H1 (cell line): ENCODE measurements at places on chromosomes 6 and 20. TPM values are rescaled to one million over a fixed set of nuclear protein-coding genes. Genes with fewer than 3 reads are reported as not detected.

The VWA7 gene
- 1.5 and 2.1 TPM in 2 replicates for total RNA-seq

DNA sequence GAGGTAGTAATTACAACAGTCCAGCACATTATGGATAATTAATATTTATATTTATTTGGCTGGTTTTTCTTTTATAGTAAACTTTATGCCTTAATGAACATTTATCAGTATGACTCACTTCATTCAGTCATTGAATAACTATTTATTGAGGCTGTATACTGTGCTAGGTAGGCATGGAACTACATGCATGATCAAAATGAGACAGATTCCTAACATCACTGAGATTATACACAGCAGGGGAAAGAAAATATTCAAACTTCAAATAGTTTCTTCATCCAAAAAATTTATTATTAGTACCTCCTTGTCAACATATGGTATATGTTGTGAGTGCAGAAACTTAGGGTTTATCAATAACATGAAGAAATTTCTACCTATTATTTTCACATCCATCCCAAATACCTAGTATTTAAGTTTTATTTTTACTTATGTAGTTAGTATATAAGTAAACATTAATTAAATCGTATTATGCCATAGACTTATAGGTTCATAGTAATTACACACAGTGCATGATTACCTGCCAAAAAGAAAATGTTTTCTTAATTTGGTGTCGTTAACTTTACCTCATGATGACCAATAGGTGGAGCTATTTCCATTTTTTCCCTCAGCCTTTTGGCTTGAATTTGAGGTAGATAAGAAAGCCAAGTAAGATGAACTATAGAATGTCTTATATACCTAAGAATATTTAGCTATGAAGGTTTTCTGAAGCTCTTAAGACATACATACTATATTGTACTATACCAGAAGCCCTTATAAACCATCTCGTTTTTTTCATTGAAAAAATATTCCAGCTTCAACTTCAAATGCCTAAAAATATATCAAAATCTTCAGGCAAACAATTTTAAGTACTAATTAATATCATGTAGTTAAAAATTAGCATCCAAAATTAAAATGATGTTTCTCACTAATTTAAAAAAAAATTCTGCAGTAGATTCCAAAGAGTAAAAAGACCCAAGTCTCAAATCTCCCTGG, 12.5 kb upstream of the TMEM30A start:
- DNase-seq, result no peak

DNA sequence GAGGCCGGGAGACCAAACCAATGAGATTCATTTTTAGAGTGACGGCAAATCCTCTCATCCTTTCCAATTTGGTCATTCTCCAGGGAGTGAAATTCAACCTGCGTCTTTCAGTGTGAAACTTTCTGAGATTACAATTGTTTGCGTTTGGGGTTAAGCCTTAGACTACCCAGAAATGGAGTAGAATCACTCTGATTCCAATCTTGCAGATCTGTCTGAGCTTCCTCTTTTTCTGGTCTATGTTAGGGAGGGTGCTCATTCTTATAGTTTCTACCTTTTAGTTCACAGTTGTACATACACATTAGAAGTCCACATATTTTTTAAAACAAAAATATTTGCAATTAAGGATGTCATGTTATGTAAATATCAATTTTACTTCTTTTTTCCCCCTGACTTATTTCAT, 183.0 kb upstream of the PHACTR1 start:
- DNase-seq, result no peak

GRCh38 chr6:75403563-75404080, 90.0 kb downstream of the FILIP1 start:
- DNase-seq, result no peak

The EMILIN3 gene
- 3.5 and 3.8 TPM in 2 replicates for total RNA-seq

- DNase-seq, result no peak
These were observed 9.8 kb downstream of the LYRM4 start for GRCh38 chr6:5250911-5251310.

DNA sequence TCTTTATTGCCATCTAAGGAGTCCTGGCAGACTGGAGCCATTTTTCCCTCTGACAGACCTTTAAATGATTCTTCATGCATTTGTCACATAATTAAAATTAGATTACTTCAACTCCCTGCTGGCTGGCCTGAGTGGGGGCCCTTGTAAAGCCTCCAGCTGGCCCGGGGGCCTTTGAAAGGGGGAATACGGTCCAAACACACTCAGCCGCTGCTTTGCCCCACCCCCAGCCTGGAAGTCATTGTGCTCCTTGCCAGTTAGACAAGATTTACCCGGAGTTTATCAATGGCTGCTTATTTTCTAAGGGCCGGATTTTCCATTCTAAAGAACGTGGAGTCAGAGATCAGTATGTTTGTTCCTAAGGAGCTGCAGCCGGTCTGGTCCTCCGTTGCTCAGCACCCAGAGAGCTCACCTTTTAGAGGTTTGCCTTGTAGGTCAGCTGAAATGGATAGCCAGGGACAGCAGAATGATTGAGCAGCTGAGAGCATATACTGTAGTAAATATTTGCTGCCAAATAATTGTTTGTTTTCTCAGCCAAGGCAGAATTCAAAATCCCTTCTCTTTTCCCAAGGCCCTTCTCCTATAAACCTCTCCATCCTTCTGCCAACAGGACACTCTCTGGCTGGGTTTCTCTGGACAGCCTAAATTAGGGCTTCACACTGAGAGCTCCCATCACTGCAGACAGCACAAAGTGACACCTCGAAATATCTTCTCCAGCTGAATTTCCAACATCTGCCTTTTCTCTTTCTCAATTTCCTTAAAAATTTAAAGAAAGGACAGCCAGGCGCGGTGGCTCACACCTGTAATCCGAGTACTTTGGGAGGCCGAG, 68.4 kb upstream of the RBM24 start:
- no peak for DNase-seq

The PARD6B gene
- total RNA-seq, result 27.3 and 34.1 TPM in 2 replicates

- no peak for DNase-seq
These were observed 18.0 kb downstream of the TFEB start for GRCh38 chr6:41717392-41717736.

DNA sequence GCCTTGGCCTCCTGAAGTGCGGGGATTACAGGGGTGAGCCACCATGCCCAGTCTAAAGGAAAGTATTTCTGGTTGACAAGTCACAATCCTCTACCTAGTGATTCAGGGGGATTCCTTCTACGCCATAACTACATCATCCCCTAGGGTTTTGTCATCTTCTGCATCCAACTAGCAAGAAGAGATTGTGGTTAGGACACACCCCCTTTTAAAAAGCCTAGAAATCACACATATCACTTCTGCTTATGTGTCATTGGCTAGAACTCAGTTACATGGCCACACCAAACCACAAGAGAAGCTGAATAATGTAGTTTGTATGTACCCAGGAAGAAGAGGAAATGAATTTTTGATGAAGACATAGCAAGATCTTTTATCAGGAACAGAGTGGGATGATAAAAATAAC, 14.7 kb upstream of the CHD6 start:
- DNase-seq, result no peak

The LPIN3 gene
- total RNA-seq, result 3.1 and 3.7 TPM in 2 replicates

DNA sequence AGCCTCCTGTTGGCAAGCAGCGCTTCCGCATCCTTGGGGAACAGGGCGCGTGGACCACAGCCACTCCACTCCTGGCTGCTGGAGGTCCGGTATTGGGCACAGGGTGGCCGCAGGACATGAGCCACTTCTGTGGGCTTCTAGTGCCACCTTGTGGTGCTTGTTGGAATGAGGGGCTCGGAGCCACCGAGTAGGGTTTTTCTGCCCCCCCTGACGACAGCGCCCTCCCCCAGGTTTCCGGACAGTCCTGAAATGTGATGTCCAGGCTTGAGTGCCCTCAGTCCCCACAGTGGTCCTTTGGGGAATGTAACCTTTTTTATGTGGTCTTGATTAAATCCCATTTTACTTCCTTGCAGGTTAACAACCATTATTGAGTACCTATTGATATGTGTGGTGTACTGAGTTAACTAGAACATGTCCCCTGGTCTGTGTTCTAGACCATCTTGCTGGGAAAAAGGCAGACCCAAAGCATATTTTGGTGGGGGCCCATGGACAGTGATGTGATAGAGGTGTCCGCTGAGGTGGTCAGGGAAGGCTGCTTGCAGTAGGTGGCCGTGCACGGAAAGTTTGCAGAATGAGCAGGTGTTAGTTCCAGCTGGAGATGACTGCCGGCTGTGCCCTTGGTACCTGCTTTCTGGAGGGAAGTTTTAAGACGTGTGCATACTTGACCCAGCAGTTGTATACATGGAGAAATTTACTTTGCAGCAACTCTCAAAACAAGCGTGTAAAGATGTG, 70.0 kb downstream of the PTPN1 start:
- DNase-seq, result no peak

The FOXF2 gene
- not detected in 2 replicates for total RNA-seq

The ALDH8A1 gene
- total RNA-seq, result 0.28 TPM in 1 of 2 replicates, not detected in the other

The KCNQ5 gene
- total RNA-seq, result 1.2 and 1.3 TPM in 2 replicates

- DNase-seq, result no peak
These were observed 13.8 kb downstream of the HECA start for GRCh38 chr6:139148557-139149235.

DNA sequence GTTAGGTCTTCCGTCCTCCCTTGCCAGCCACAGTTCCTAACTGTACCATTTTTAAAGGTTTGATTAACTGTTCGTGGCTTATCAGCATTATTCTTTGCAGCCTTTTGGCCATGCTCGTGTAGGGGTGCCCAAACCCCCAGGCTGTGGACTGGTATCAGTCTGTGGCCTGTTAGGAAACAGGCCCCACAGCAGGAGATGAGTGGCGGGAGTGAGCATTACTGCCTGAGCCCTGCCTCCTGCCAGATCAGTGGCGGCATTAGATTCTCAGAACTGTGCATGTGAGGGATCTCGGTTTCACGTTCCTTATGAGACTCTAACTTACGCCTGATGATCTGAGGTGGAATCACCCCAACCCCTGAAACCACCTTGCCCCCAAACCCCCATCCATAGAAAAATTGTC, 79.3 kb downstream of the TBC1D7 start:
- DNase-seq, result no peak

DNA sequence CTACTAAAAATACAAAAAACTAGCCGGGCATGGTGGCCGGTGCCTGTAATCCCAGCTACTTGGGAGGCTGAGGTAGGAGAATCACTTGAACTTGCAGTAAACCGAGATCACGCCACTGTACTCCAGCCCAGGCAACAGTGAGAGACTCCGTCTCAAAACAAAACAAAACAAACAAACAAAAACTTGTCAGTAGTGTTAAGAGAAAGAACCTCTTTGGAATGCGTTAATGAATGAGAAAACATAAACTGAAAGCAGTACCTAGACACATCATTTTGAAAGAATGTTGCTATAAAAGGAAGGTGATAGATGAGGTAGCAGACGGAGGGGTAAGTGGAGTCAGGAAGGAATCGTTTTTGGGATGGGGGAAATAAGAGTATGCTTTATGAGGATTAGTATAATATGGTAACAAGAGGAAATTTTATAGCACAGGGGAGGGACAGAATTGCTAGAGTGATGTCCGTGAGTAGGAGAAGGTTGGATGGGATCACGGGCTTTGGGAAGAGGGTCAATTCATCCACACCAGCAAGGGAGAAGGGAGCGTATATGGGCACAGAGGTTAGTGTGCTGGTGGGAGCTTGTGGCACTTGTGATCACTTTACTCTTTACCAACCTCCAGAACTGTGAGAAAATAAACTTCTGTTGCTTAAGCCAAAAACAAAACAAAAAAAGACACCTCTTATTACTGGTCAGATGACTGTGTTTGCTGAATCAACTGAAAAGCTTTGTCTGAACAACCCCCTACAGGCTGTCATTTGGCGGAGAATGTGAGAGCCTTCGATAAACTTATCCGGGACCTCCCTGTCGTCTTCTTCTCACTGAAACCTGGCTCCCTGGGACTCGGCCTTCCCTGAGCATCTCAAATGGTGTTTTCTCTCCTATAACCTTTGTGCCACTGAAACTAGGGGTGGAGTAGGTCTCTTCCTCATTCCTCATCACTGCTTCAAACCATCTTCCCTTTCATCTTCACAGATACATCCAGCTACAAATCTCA, 48.9 kb upstream of the TFAP2A start:
- DNase-seq, result no peak

The PTK7 gene
- total RNA-seq, result 130 and 138 TPM in 2 replicates

The TENT5A gene
- 2.9 and 3.1 TPM in 2 replicates for total RNA-seq

DNA sequence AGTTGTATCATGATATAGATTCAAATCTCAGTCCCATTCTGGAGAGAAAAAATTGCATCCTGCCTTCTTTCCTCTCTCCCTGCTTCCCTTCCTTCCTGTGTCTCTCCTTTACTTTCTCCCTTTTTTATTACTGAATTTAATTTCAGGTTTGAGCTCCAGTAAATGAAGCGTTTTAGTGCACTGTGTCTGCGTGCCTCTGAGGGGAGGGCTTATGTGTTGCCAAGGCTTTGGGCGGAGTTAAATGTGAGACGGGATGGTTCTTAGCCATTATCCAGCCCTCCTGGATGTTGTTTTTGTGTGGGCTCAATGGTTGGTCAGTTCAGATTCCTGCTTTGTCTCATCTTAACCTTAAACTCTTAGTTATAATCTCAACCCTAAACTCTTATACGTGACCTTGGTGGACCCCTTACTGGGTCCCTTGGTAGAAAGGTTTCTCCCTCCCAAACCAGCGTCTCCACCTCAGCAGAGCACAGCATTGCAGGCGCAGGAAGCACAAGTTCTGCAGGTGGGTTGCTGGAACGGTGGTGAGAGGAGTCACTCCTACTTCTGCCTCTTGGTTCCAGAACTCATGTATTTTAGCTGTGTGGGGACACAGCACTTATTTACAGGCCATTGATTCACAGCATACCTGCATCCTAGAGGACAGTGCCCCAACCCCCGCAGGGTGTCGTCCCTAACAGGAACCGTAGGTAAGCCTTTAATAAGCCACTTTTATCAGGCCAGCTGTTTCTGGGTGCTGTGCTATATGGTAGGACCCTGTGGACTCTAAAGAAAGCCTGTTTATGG, 68.5 kb downstream of the DNAH8 start:
- no peak for DNase-seq

DNA sequence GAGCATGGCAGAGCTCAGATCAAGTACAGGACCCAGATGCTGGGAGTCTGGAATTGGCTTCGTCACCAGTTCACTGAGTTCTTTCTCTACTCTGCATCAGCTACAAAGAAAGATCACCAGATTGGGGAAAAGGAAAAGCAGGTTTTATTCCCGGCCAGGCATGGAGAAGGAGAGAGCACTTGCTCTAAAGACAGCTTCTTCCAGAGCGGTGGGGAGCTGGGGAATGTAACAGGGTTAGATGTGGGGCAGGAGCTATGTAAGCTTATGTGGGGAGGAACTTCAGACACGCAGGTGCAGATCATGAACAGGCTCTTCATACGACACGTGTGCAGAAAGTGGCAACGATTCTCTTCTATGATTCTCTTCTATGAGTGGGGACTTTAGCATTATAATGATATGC, 4.9 kb upstream of the ACSS1 start:
- no peak for DNase-seq

The ALDH5A1 gene
- total RNA-seq, result 2.4 and 4.1 TPM in 2 replicates

The APCDD1L gene
- 3.1 and 3.2 TPM in 2 replicates for total RNA-seq
